ENCODE measurements at places on chromosomes 5 and 9. TPM values are rescaled to one million over a fixed set of nuclear protein-coding genes. Genes with fewer than 3 reads are reported as not detected.

The SLCO6A1 gene
- not detected for total RNA-seq

The ORM2 gene
- 5.5 TPM for total RNA-seq

The TRIP13 gene
- 1.0 TPM for total RNA-seq

The RNF145 gene
- 130 TPM for total RNA-seq

The RELL2 gene
- 9.4 TPM for total RNA-seq

The PTGES gene
- total RNA-seq: 2.9 TPM

- no peaks in the 10 kb centered on the region for H3K36me3 ChIP-seq
- H3K27me3 ChIP-seq: no peaks in the 10 kb centered on the region
- no peak overlapping the region for H3K4me3 ChIP-seq
- no peak overlapping the region for H3K27ac ChIP-seq
- peaks cover 32% of the 10 kb centered on the region for H3K4me1 ChIP-seq
These were observed 5.7 kb downstream of the PAM start for GRCh38 chr5:102760815-102761214.

DNA sequence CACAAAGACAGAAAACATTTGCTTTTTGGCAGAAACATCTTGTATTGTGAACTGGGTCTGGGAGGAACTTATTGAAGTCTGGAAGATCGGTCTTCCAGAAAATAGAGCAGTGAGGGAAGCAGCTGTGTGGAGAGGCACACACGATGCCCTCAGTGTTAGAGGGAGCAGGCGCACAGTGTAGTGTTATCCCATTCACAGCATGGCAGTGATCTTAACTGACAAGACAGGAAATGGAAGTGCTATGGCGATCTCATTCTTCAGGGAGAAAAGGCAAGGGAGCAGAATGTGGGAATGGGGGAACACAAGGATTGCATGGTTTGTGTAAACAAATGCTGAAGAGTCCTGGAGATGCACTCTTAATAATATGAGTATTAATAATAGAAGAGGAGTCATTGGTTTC lies 161.0 kb downstream of the PBX3 start:
- no peak overlapping the region for H3K4me3 ChIP-seq
- H3K27ac ChIP-seq: no peak overlapping the region
- DNase-seq: no peak
- H3K27me3 ChIP-seq: no peaks in the 10 kb centered on the region

GRCh38 chr9:33293782-33294181 lies 3.5 kb downstream of the NFX1 start:
- H3K27me3 ChIP-seq: no peaks in the 10 kb centered on the region
- no peak overlapping the region for H3K4me3 ChIP-seq
- no peak overlapping the region for H3K27ac ChIP-seq
- H3K36me3 ChIP-seq: peaks cover 29% of the 10 kb centered on the region
- peaks cover 64% of the 10 kb centered on the region for H3K4me1 ChIP-seq

- no peaks in the 10 kb centered on the region for H3K27me3 ChIP-seq
- no peaks in the 10 kb centered on the region for H3K36me3 ChIP-seq
- DNase-seq: no peak
- H3K4me3 ChIP-seq: no peak overlapping the region
- H3K4me1 ChIP-seq: peaks cover 3% of the 10 kb centered on the region
- no peak overlapping the region for H3K27ac ChIP-seq
These were observed 15.7 kb downstream of the FER start for GRCh38 chr5:108763222-108763916.

- no peaks in the 10 kb centered on the region for H3K27me3 ChIP-seq
- no peaks in the 10 kb centered on the region for H3K36me3 ChIP-seq
- H3K4me1 ChIP-seq: no peaks in the 10 kb centered on the region
- H3K27ac ChIP-seq: peak overlapping the region; percentile 21
- H3K4me3 ChIP-seq: no peak overlapping the region
These were observed 139.8 kb downstream of the SLIT3 start for GRCh38 chr5:169161022-169161680.

- no peaks in the 10 kb centered on the region for H3K4me1 ChIP-seq
- no peak overlapping the region for H3K4me3 ChIP-seq
- DNase-seq: no peak
- no peaks in the 10 kb centered on the region for H3K27me3 ChIP-seq
These were observed 19.3 kb upstream of the ATOSB start for GRCh38 chr9:35134920-35135319.

DNA sequence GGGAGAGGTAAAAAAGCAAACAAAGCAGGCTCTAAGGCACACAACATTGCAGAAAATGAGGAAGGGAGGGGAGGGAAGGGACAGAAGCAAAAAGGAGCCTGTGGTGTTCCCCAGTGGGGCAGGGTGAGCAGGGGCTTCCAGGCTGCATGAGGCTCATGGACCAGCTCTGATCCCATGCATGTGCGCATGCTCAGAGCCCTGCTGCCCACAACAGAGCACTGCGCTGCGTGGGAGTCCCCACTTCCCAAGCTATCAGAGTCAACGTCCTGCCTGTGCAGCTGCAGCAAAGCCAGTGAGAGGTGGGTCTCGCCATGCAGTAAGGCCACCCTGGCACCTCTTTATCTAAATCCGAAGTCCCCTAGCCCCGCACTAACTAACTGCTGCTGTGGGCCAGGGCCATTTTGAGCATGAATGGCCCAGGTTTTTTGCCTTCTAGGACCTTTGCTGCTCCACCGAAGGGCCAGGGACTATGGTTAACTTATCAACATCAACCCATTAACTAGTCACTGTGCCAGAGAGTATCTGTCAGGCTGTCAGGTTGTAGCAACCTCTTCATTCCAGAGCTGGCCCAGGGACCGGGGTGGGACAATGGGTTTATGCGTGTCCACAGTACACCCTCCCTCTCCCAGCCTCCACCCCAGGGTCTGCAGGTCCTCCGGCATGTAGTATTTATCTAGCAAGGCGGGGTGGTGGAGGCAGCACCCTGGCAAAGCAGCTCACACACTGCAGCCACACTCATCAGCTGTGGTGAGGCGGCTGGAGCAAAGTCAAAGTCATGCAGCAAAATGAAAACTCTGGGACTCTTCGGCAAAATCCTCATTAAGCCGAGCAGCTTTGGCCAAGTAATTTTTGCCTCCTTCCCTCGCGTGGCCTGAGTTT lies 123.6 kb downstream of the SAXO1 start:
- no peak overlapping the region for H3K4me3 ChIP-seq
- no peak overlapping the region for H3K27ac ChIP-seq
- H3K36me3 ChIP-seq: no peaks in the 10 kb centered on the region
- DNase-seq: no peak
- no peaks in the 10 kb centered on the region for H3K4me1 ChIP-seq
- no peaks in the 10 kb centered on the region for H3K27me3 ChIP-seq

DNA sequence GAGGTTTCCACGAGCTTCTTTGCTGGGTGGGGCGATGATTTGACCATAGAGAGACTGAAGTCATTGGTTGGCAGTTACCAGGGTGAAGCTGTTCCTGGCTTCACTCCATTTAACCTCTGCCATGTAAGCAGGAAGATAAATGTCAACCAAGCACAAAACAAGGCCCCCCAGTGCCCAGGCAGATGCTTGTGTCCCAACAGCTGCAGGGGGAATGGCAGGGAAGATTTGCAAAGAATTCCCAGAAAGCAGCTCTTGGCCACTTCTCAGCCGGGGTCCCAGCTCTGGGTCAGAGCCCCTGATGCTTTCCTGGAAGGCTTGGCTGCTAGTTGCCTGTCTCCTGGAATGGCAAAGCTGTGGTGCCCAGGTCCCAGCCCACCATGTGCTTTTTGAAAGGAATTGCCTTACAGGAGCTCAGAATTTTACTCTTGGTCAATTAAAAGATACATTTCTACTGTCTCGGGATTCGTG lies 383.4 kb downstream of the ENC1 start:
- H3K36me3 ChIP-seq: no peaks in the 10 kb centered on the region
- no peaks in the 10 kb centered on the region for H3K27me3 ChIP-seq
- peaks cover 23% of the 10 kb centered on the region for H3K4me1 ChIP-seq
- no peak for DNase-seq
- no peak overlapping the region for H3K4me3 ChIP-seq

- no peaks in the 10 kb centered on the region for H3K4me1 ChIP-seq
- H3K36me3 ChIP-seq: no peaks in the 10 kb centered on the region
- no peak overlapping the region for H3K4me3 ChIP-seq
- H3K27me3 ChIP-seq: no peaks in the 10 kb centered on the region
- no peak overlapping the region for H3K27ac ChIP-seq
These were observed 216.4 kb downstream of the CDH10 start for GRCh38 chr5:24428345-24428744.

- no peaks in the 10 kb centered on the region for H3K27me3 ChIP-seq
- H3K27ac ChIP-seq: no peak overlapping the region
- DNase-seq: no peak
- no peaks in the 10 kb centered on the region for H3K36me3 ChIP-seq
- H3K4me1 ChIP-seq: peaks cover 7% of the 10 kb centered on the region
These were observed 7.7 kb upstream of the ADRA1B start for GRCh38 chr5:159908591-159908940.

DNA sequence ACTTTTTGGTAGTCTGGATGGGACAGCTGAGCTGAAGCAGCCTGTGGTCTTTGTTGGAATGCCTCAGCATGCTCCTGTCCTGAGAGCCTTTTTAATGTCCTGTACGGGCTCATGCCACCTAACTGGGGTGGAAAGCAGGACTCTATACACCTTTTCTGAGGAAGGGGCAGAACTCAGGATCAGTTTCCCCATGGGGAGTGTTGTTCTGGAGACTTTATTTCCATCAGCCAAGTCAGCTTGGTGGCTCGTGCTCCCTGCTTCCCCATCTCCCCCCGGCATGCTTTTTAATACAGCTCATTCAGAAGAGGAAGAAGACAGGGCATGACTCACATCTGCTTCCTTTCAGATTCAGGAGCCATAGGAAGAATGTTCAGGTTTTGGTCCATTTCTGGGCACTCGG lies 5.1 kb upstream of the SEPTIN8 start:
- no peaks in the 10 kb centered on the region for H3K27me3 ChIP-seq
- H3K36me3 ChIP-seq: no peaks in the 10 kb centered on the region
- no peak for DNase-seq
- H3K4me3 ChIP-seq: no peak overlapping the region
- peaks cover 11% of the 10 kb centered on the region for H3K4me1 ChIP-seq
- H3K27ac ChIP-seq: no peak overlapping the region

GRCh38 chr9:19920401-19920800 lies 131.6 kb upstream of the SLC24A2 start:
- H3K27me3 ChIP-seq: no peaks in the 10 kb centered on the region
- no peak overlapping the region for H3K27ac ChIP-seq
- no peaks in the 10 kb centered on the region for H3K4me1 ChIP-seq
- H3K36me3 ChIP-seq: no peaks in the 10 kb centered on the region
- DNase-seq: no peak
- no peak overlapping the region for H3K4me3 ChIP-seq

GRCh38 chr9:113967380-113967779 lies 91.3 kb downstream of the ZNF618 start:
- H3K27me3 ChIP-seq: no peaks in the 10 kb centered on the region
- H3K36me3 ChIP-seq: no peaks in the 10 kb centered on the region
- no peak overlapping the region for H3K27ac ChIP-seq
- H3K4me1 ChIP-seq: no peaks in the 10 kb centered on the region
- no peak for DNase-seq
- no peak overlapping the region for H3K4me3 ChIP-seq

DNA sequence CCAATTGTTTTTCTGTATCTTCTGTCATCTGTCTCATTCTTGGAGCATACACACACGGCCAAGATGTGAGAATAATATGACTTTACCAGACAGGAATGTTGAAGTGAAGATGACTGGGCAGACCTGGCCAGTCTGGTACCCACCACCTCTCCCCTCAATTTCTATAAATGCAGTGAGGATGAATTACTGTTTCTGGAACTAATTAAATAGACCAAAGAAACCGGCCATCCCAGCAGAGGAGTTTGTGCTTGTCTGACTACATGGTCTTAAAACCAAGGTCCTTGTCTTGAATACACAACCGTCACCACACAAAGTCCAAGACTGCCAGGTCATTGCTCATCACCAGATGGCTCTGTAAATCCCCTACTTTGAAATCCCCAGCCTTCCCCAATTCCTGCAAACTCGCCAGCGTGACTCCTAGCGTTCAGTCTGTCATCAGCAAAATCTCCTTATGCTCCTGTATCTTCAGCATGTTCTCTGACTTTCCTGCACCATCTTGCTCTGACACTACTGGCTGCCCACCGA lies 147.2 kb downstream of the PDE4D start:
- no peaks in the 10 kb centered on the region for H3K4me1 ChIP-seq
- H3K4me3 ChIP-seq: no peak overlapping the region
- no peak overlapping the region for H3K27ac ChIP-seq
- no peak for DNase-seq

GRCh38 chr5:80206282-80206681 lies 49.6 kb downstream of the SERINC5 start:
- no peak for DNase-seq
- no peak overlapping the region for H3K4me3 ChIP-seq
- peaks cover 4% of the 10 kb centered on the region for H3K4me1 ChIP-seq
- H3K27me3 ChIP-seq: no peaks in the 10 kb centered on the region
- no peaks in the 10 kb centered on the region for H3K36me3 ChIP-seq

- no peaks in the 10 kb centered on the region for H3K27me3 ChIP-seq
- H3K4me3 ChIP-seq: no peak overlapping the region
- H3K27ac ChIP-seq: peak overlapping the region; percentile 6
- no peaks in the 10 kb centered on the region for H3K36me3 ChIP-seq
- DNase-seq: no peak
- H3K4me1 ChIP-seq: peaks cover 21% of the 10 kb centered on the region
These were observed 68.0 kb downstream of the UNC13B start for GRCh38 chr9:35229779-35230143.

All from upper lobe of left lung (tissue), 6 donors.